ENCODE measurements at places on chromosomes 6 and 20.

DNA sequence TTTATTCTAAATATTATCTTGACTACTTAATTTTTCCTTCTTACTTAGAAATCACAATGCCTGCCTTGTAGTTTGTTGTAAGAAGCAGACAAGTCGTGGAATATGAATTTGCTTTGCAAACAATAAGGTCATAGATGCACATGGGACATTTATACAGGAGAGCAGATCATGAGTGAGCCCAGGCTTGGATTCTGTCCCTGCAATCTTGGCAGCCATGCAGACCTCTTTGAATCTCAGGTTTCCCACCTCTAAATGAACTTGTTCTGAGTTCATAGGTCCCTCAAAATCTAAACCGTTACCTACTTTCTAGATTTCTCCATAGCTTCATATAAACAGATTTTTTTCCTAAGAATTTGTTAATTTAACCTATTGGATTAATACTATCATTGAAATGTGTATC is 19.5 kb downstream of the KIAA0408 start:
- no peak for DNase-seq

- DNase-seq: no peak
These were observed 9.1 kb downstream of the BAK1 start for GRCh38 chr6:33570806-33571636.

DNA sequence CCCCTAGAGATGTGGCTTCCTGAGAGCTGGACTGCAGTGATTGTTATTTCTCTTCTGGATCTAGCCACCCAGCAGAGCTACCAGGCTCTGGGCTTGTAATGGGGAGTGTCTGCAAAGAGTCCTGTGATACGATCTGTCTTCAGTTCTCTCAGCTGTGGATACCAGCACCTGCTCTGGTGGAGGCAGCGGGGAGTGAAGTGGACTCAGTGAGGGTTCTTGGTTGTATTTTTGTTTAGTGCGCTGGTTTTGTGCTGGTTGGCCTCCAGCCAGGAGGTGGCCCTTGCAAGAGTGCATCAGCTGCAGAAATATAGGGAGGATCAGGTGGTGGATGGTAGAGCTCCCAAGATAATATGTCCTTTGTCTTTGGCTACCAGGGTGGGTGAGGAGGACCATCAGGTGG is 33.7 kb downstream of the PAX1 start:
- DNase-seq: no peak

DNA sequence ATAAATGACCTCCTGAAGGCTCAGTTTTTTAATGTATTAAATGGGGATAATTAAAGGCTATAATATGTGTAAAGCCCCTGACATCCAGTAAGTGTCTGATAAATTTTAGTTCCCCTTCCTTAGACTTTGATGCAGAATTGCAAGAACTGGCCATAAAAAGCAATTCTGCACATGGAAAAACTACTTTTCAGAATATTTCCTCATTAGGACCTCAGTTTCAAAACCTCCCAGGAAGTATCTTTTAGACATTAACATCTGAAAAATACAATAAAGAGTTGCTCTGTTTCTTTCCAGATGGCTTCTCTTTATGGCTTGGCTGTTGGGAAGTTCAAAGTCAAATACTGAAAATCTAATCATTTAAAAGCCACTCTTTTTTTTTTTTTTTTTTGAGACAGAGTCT is 106.3 kb upstream of the ZNF217 start:
- DNase-seq: no peak

GRCh38 chr6:148426317-148426977 is 83.8 kb downstream of the SASH1 start:
- peak; percentile 50 for DNase-seq

DNA sequence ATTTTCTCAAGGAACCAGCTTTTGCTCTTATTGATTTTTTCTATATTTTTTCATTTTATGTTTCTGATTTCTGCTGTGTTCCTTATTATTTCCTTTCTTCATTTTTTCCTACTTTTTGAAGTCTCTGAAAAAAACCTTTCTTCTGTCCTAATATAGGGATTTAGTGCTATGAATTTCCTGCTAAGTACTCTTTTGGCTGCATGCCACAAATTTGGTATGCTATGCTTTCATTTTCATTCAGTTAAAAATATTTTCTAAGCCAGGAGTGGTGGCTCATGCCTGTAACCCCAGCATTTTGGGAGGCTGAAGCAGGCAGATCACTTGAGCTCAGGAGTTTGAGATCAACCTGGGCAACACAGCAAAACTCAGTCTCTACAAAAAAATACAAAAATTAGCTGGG is 30.6 kb downstream of the SIRPD start:
- DNase-seq: no peak

DNA sequence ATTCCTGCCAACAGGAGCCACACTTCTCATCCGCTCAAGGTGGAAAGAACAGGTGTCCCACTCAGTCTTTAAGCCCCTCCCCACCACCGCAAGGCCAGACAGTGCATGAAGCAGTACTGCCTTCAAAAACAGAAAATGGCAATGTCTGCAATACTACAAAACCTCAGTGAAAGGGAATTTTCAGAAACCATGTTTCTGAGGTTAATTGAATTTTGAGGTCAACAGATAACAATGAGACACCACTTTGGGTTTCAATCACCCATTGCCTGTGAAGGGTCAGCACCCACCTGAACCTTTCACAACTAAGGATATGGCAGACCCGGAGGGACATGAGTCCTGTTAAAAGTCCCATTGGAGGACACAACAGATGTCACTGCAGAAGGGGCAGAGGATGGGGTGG is 13.0 kb downstream of the ZC3H12D start:
- DNase-seq: no peak

DNA sequence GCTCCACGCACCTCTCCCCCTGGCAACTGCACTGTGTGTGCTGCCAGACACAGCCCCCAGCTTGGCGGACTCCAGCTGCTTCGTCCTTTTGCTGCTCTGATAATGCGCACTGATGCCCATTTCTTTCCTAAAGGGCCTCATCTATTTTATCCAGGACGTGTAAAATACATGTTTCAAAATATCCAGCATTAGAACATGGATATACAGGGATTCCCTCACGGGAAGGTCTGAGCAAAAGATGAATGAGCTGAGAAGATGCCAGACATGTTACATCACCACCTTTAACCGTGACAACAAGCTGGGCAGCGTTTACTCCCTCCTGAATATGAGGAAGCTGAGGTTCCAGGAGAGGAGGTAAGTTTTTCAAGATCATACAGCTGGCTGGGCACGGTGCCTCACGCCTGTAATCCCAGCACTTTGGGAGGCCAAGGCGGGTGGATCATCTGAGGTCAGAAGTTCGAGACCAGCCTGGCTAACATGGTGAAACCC is 32.8 kb downstream of the TNXB start:
- DNase-seq: no peak

GRCh38 chr6:138291036-138291848 is 73.0 kb upstream of the PBOV1 start:
- DNase-seq: no peak

GRCh38 chr6:165737396-165737795 is 74.4 kb upstream of the PDE10A start:
- no peak for DNase-seq

- no peak for DNase-seq
These were observed 586.7 kb upstream of the CITED2 start for GRCh38 chr6:139961190-139961589.

- no peak for DNase-seq
These were observed 513.0 kb downstream of the EPHA7 start for GRCh38 chr6:92906385-92906784.

DNA sequence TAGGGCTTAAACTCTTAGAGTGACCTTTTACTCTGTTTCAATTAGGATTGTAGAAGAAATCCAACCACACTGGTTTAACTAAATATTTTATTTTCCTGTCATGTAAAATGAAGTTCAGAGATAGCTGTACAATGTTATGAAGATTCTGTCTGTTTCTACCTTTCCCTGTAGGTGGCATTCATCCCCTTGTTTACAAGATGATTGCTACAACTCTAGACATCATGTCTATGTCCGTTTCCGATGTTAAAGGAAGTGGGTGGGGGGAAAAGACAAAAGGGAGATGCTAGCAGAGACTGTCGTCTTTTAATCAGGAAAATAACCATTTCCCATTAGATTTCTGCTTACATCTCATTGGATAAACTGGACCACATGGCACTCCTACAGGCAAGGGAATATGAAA is 30.9 kb upstream of the RIMS1 start:
- DNase-seq: no peak

GRCh38 chr6:14241255-14242070 is 123.9 kb downstream of the CD83 start:
- no peak for DNase-seq

DNA sequence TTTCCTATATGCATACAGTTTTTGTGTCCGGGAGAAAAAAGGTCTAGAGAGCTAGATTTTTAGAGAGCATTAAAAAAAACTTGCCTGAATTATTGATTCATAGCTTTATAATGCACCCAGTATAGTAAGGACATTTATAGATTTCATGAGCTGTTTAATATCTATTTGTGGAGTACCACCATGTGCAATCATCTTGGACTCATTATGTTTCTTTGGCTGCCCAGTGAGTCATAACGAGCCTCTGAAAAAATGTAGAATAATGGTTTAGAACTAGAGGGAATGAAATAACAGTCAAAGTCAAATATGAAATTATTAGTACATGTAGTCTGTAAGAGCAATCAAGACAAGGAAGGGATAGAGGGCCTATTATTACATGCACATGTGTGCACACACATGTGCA is 350.0 kb downstream of the CD83 start:
- DNase-seq: no peak

GRCh38 chr20:35831029-35831428 is 59.2 kb downstream of the PHF20 start:
- no peak for DNase-seq

DNA sequence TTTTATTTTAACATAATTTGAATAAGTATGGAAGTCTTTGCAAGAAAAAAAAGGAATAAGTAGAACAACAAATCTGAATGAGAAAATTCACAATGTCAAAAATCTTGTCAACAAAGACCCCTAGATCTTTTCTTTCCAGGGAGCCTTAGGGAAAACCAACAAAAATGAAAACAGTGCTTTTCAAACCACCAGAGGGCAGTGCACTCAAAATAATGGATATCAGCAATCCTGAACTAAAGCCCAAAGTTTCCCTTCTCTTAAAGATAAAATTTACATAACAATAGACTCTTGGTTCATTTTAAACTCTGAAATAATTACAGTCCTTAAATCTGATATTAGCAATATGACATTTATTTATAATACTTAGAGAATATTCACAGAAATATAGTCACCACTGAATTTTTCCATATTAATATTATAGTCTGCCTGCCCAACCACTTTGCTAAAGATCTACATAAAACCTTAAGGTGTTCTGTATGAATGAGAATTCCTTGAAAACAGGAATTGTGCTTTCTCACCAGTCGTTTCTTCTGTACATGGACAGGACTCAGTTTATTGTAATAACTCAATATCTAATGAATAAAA is 105.3 kb upstream of the BMP5 start:
- no peak for DNase-seq

GRCh38 chr20:16966276-16966880 is 218.2 kb downstream of the OTOR start:
- no peak for DNase-seq

GRCh38 chr6:46530896-46531295 is 39.6 kb upstream of the RCAN2 start:
- no peak for DNase-seq

DNA sequence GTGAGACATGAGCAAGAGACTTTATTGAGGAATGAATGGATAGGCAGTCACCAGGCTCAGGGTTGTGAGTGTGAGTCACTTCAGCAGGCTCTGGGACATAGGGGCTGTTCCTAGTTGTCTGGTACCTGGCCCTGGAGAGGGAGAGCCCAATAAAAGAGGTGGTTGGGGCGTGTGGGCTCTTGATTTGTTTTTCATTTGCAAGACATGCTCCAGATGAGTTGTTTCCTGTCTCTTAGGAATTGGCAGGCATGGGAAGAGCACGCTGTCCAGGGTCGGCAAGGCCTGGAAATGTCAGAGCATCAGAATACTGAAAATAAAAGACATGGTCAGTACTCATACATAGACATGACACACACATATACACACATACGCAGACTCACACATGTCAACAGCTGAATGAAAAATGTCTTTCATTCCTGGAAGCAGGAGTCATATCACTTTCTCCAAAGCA is 166.3 kb upstream of the SULF2 start:
- peak; percentile 7 for DNase-seq

DNA sequence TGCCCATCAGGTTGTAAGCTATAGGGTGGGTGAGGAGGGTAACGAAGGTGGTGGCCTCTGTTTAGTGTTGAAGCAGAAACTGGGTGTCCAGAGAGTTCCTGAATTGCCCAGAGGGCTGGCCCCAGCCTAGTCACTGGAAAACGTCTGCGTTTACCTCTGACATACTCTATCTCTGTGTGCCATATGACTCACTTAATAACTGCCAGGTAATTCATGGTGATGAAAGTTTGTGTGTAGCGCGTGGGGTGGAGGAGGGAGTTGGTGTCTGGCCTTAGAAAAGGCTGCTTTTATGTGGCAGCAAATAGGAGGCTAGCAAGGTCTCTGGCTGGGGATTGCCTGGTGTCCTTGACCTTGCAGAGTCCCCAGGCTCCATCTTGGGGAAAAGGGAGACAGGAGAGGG is 47.3 kb downstream of the SLC35D3 start:
- DNase-seq: no peak

DNA sequence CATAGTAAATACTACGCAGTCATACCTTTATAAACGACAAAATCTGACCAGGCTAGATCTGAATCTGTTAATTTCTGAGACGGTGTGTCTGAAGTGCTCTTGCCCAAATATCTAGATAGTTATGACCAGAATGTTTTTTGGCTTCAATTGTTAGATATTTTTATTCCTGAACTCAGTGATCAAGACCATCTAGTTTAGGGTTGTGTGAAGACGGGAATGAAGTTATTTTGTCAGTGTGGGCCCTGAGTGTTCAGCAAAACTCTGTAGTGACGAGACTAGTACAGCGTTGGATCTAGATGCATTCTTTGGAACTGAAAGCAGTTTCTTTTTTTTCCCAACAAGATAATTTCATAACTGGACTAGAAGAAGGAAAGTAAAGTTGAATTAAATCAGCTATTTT is 3.1 kb downstream of the STXBP5 start:
- no peak for DNase-seq

GRCh38 chr20:420721-421574 is 12.8 kb downstream of the RBCK1 start:
- no peak for DNase-seq

DNA sequence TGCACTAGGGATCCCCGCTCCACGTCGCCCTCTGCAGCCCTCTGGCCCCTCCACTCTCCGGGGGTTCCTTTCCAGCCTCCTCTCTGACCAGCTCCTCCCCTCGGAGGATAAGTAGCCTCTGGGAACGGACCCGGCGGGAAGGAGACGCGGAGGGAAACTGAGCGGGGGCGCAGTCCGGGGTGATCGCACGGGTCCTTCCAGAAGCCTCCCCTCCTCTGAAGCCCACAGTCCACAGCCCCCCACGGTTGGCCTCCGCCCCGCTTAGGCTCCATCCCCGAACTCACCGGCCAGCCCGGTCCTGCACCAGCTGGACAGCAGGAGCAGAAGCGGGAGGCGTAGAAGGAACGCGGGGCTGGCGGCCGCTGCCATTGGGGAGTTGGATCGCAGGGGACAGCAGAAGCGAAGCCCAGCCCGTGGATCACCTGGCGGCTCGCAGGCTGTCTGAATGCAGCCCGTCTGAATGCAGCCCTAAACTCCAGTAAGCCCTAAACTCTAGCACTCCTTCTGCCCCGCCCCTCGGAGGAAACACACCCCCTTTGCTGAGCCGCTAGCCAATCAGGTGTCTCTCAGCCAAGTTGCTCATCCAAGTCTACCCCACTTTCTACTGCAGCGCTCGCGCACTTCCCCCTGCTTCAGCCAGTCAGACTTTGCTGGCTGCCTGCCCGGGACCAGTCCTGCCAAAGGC is at the start of gene RAET1G:
RAET1G (minus strand) TSS at position 480 of the 685 bp plus-strand sequence; CDS start at position 369, 111 bp downstream.
- DNase-seq: peak; percentile 84

GRCh38 chr6:31906122-31906521 is 4.2 kb upstream of the ZBTB12 start:
- DNase-seq: no peak

- no peak for DNase-seq
These were observed 63.3 kb downstream of the TSPYL4 start for GRCh38 chr6:116190550-116190949.

Data from pulmonary artery endothelial cell (primary cell).